ENCODE measurements at places on chromosomes 3 and 15.

- no peak for DNase-seq
These were observed 364.1 kb upstream of the CNTN4 start for GRCh38 chr3:1734494-1735122.

- no peak for DNase-seq
These were observed 34.3 kb upstream of the PIK3CA start for GRCh38 chr3:179113903-179114302.

DNA sequence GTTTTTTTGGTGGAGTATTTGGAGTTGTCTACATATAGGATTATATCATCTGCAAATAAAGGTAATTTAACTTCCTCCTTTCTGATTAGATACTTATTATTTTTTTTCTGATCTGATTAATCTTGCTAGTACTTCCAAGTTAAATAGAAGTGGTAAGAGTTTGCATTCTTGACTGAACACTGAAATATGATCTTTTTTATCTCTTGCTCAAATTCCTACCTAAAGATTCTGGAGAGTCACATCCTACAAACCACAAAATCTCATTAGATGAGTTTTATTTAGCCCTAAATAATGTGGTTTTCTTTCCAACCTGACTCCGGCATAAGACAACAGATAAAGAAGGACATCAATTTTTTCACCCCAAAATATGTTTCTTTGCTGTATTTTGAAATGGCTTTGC is 977.9 kb upstream of the GBE1 start:
- DNase-seq: no peak

DNA sequence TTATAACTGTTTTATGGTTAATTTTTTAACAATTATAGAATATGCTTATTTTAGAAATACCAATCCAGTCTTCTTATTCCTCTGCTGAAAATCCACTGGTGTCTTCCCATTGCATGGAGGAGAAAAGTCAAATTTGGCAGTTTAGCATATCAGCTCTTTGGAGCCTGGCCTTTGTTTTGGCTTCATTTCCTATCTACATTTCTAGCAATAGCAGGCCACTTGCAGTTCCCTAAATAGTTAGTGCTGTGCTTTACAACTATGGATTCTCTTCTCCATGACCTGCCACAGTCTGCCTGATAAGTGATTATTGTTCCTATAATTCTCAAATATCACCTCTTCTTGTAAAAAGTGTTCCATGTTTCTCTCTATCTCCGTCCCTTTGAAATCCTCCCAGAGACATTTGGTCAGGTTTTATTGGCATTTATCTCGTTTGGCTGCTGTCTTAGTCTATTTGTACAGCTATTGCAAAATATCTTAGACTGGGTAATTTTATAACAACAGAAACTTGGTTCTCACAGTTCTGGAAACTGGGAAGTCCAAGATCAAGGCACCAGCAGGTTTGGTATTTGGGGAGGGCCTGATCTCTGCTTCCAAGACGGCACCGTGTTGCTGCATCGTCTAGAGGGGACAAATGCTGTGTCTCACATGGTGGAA is 8.2 kb upstream of the SEC22A start:
- DNase-seq: no peak

DNA sequence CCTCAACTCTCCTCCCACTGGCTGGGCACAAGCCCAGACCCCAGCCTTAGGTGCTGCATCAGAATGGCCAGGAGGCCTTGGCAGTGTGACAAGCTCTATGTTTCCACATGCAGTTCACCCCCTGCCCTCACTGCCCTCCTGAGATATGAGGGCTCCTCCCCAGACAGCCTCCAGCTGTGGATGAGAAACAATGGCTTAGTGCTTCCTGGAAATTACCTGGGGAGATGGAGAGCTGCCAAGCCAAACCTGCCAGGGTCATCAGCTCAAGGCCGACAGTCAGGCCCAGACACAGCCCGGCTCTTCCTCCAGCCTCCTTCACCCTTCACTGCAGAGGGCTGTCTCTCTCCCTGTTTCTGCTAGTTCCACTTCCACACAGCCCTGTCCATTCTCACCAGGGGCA is 76.3 kb downstream of the MYLK start:
- DNase-seq: no peak

GRCh38 chr3:130895690-130896488 is 2.0 kb downstream of the ATP2C1 start:
- no peak for DNase-seq

GRCh38 chr15:52558196-52558595 is 10.6 kb downstream of the ARPP19 start:
- no peak for DNase-seq

- no peak for DNase-seq
These were observed 178.6 kb upstream of the TPRG1 start for GRCh38 chr3:188993181-188993580.

GRCh38 chr15:71112429-71112828 is 2.8 kb upstream of the THSD4 start:
- DNase-seq: no peak

DNA sequence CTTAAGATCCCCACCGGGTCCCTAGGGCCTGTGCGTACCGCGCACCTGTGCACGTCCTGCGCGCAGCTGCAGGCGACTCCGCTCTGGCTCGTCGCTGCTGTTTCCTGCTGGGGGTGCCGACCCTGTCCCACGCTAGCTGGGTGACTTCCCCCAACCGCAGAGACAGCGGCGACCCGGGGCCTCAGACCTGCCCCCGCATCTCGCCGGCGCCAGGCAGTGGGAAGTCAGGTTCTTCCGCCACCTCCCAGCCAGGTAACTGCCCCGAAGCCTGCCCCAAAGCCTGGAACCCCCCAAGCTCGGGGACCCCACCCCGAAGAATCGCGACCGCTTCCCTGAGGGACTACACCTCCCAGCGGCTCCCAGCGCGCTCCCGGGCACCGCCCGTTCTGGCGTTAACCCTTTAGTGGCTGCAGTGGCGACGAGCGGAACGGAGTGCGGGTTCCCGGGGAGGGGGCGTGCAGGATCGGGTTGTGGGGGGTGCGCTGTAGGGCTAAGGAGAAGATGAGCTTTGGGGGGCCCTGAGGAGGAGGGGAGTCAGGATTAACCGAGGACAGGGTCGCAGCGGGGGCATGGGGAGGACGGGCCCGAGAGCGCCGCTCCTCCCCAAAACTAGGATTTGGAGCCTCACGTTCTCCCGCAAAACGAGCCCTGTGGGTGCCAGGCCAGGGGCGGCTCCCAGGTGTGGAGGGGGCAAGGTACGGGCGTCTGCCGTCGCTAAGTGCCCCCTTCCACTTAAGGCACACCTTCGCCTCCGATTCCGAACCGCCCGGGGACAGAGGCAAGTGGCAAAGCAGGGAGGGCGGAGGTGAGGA is 589 bp downstream of the NEIL1 start:
- DNase-seq: no peak

DNA sequence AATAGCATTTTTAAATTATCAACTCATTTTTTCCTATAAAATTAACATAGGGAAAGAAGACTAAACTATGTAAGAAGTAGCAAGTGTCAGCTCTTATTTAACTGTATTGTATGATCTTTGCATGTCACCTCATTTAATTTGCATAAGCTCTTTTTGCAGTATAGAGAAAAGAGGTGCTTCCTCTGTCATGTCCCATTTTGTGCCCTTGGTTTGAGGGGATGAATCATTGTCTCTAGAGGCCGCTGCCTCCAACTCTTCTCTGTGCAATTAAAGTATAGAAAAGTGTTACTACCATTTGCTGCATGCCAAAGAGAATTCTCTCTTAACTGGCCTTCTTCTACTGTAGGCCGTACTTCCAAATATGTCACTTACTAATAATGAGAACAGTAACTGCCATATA is 93.4 kb downstream of the LRRC28 start:
- no peak for DNase-seq

DNA sequence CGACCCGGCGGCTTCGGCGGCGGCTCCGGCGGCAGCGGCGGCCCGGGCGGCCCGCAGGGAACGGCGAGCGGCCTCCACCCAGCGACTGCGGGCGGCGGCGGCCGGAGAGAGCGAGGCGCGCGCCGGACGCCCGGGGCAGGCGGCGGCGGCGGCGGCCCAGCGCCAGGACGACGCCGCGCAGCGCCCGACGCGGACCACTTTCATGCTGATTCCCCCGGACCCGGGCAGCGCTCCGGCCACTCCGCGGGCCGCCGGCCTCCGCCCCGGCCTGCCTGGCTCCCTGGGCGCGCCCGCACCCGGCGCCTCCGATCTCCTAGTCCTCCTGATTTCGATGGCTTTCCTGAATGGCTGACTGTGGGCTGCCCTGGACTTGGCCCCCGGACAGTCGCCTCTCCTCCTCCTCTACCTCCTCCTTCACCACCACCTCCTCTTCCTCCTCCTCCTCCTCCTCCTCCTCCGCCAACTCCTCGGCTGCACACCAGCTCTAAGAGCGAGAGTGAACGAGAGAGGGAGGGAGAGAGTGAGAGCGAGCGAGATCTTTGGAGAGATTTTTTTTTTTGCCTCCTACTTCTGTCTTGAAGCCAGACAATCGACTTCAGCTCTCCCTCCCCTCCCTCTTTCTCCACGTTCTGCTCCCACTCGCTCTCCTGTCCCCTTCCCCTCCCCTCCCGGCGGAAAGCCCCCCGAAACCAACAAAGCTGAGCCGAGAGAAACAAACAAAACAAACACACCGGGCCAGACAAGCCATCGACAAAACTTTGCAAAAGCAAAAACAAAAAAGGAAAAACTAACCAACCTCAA is 844 bp downstream of the NR2F2 start:
- DNase-seq: no peak

- peak; percentile 8 for DNase-seq
These were observed 42.9 kb downstream of the PLCH1 start for GRCh38 chr3:155701882-155702465.

- DNase-seq: peak; percentile 43
These were observed 52.1 kb downstream of the TGFBR2 start for GRCh38 chr3:30658328-30659052.

GRCh38 chr3:4067893-4068292 is 235.3 kb upstream of the SETMAR start:
- no peak for DNase-seq

GRCh38 chr15:90603893-90604292 is 74.2 kb downstream of the CRTC3 start:
- DNase-seq: no peak

DNA sequence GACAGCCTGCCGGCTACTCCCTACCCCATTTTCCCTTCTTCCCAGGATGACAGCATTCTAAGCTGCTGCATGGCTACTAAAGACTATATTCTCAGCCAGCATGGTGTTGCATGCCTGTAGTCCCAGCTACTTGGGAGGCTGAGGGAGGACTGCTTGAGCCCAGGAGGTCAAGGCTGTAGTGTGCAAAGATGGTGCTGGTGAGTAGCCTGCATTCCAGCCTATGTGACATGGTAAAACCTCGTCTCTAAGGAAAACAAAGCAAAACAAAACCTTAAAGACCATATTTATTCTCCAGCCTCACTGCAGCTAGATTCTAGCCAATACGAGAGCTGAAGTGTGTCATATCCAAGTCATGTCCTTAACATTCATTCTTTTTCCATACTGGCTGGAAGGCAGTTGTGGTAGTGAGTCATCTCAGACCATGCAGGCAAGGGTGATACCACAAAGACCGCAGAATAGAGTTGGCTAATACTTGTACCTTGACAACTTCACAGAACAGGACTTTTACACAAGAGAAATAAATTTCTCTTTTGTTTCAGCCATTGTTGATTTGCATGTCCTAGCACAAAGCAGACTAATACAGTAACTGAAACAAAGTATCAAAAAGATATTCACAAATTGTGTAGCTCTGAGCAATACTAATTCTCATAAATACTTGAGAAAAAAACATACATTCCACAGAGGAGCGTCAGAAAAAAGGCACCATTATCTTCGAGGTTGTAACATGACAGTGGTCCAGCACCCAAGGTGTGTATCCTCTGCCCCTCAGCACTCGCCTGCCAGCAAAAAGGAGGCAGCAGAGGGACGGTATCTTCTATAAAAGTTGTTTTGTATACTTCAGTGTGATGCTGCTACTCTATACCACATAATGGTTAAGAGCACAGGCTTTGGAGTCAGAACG is 14.8 kb downstream of the PBRM1 start:
- DNase-seq: peak; percentile 99

DNA sequence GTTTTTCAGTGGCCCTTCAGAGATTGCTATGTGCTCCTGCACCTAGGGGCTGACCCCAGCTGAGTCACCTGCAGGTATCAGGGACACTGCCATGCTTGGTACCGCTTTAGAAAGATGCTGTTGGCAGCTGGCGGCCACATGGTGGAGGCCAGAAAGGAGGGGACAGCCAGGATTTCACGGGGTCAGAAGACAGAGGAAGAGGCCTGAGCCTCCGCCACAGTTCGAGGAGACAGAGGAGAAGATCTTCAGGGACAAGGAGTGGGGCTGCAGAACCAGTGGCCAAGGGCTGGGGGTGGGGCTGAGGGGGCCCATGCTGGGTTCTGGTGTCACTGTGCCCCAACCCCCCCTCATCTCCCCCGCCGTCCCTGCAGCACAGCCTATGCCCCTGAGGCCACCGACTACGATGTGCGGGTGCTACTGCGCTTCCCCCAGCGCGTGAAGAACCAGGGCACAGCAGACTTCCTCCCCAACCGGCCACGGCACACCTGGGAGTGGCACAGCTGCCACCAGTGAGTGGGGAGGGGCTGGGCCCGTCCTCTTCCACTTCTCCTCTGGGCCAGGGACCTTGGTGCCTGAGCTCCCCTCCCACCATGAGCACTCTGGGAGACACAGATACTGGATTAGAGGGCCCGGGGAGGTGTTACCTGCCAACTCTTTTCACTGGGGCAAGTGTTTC is 19.9 kb downstream of the LOXL1 start:
- DNase-seq: no peak

GRCh38 chr15:77120576-77120975 is 49.7 kb upstream of the TSPAN3 start:
- DNase-seq: no peak

DNA sequence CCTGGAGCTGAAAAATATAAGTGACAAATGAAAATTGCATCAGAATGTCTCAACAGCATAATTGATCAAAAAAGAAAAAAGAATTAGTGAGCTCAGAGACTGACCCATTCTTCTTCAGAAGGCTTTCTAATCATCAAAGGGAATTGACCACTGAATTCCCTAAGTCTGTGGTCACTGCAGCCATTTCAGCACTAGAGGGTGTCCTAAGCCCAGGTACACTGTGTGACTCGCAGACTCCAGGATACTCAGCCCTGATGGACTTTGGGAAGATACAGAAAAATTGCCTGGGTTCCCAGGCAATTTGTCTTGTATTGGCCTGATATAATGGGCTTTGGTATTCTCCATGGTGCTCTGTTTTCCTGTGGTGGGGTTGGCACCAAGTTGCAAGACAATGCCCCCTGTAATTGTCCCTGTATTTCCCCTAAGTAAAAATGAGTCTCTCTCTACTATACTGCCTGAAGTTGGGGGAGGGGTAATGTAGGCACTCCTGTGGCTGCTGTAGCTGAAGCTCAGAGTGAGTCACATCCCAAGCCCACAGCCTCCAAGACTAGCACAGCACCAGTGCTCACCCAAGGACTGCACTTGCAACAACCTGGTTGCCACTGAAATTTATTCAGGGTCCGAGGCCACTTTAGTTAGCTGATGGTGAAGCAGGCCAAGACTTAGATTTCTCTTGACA is 256.0 kb upstream of the STAC start:
- no peak for DNase-seq
